ENCODE measurements at places on chromosomes 4 and X.

- DNase-seq, result no peak
Observed at GRCh38 chr4:147628415-147628814, 11.2 kb downstream of the TMEM184C start.

- no peak for DNase-seq
Observed at GRCh38 chr4:148793221-148793620, 351.0 kb upstream of the NR3C2 start.

GRCh38 chrX:81957900-81958545 is 756.1 kb downstream of the SH3BGRL start:
- no peak for DNase-seq

GRCh38 chrX:32847921-32848320 is 363.4 kb downstream of the DMD start:
- DNase-seq, result no peak

DNA sequence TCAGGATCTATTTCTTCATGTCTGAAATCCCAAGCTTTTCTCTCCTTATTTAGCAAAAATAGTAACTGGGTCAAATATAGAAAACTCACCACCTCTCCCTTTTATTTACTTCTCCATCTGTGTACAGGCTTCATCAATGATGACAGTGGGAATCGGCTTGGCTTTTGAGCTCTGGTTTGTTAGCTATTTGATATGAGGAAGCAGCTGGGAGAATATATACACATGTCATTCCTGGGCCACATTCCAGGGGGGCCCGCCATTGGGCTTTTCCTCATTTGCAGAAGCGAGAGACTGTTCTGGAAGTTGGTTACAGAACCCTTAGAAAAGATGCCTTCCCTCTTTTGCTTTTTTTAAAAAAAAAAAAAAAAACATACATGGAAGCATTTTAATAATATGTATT is 107.4 kb upstream of the F9 start:
- DNase-seq, result no peak

DNA sequence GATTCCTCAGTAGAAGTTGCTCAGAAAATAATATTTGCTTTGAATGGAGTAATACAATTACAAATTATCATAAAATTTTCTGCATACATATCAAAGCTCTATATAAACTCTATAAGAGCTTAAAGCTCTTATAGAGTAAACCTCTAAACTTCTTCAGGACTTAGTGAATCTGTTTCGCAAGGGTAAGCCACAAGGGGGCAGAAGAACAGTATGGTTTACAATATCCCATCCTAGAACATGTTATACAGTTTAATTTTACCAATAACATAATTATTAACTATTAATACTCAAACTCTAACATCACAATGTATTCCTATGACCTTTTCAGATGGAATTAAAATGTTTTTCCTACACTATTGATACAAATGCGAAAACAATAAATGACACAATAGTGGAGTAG is 33.8 kb upstream of the SPANXN1 start:
- no peak for DNase-seq

GRCh38 chr4:6313216-6313615 is 43.6 kb downstream of the WFS1 start:
- DNase-seq, result no peak

DNA sequence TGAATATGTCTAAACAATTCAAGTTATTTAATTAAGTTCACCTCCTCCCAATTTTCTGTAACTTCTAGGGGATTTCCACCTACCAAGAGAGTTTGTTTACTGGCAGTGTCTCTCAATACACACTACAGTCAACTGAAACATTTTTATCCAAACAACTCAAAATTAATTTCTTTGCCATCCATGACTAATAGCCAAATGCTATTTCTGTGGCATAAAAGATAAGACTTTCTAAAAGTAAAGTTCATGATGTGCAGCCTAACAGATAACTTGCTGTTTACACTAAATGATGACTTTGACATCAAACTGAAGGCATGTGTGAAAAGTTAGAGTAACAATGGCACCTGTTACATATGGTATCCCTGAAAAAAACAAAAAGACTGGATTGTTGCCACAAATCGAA is 7.3 kb downstream of the TAB3 start:
- DNase-seq, result no peak
